ENCODE measurements at places on chromosomes 1 and 21.
A peak's percentile ranks its signal among the peaks of the same experiment; 100 is the strongest.

DNA sequence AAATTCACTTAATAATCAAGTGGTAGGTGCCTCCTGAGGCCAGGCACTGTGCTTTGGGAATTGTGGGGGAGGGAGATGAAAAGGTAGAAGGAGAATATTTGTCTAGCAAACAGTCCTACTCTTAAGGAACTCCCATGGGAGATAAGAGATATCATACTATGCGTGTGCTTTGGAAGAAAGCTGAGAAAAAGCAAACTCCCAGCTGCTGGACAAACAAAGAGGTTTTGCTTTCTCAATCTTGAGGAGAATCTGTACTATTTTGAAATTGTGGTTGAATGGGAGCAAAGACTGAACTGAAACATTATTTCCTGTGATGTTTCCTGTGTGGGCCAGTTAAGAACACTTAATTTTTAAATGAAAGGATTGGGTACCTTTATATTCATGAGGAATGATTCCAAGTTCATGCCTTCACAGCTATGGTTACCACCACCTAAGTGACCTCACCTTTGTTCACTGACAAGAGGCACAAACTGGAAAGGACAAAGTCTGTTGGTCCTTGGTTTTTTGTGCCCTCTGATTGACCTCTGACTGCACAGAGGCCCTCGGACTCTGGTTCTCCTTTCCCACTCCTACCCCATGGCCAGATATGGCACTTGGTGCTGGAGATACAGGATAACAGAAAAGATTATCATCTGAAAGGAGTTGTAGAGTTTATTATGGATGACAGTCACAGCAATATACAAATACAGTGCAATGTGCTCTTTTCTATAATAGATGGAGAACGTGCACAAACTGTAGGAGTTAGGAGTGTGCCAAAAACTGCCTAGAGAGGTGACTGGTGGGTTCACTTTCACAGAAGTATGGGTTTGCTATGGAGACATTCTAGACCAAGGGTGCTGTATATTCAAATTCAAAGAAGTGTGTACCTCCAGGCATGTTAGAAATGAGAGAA, 1.6 kb downstream of the CD53 start:
- peak; percentile 75 for DNase-seq

GRCh38 chr1:68225781-68226180, 6.5 kb downstream of the WLS start:
- no peak for DNase-seq

- DNase-seq, result no peak
These were observed 84.8 kb downstream of the NPHP4 start for GRCh38 chr1:5907386-5907785.

DNA sequence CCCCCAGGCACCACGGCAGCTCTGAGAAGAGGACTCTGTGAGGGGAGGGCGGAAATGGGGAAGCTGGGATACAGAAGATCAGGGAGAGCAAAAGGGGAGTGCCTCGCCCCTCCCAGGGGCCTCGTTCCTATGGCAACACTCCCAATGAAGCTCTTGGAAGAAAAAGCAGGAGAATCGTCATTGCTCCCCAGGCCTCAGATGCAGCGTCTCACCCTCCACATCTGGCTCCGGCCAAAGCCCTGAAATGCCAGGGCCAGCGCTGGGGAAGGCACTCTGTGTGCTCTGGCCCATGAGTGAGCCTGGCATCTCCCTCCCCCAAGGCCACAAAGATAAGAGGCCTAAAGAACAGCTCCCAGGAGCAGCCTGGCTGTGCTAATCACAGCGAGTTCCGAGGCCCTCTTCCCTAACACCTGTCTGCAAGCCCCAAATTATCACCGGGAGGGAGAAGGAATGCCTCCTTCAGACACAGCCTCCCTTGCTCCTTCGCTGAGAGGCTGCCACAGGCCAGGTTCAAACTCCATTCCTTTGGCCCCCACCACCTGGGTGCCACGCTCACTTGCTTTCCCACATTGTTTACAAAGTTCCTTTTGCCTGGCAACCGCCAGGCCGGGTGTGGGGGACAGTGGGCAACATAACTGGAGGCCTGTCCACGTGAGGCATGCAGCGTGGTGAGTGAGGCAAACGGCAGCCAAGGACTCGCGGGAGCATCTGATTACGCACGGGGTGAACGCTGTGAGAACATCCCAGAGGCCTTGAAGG, 27.8 kb downstream of the ECE1 start:
- DNase-seq, result peak; percentile 67

All from hematopoietic multipotent progenitor cell treated with erythropoietin and hydrocortisone succinate and interleukin-3 and kit ligand, for 4 days (in vitro differentiated cells).